ENCODE measurements at places on chromosomes 16 and 17. TPM values are rescaled to one million over a fixed set of nuclear protein-coding genes. Genes with fewer than 3 reads are reported as not detected.

The ABCA10 gene
- 1.6 TPM for total RNA-seq

The TPSD1 gene
- total RNA-seq = not detected

The STH gene
- total RNA-seq = not detected

The PPM1E gene
- 0.19 TPM for total RNA-seq

The GFAP gene
- 0.29 TPM for total RNA-seq

The CA10 gene
- total RNA-seq = not detected

The ZP2 gene
- not detected for total RNA-seq

The PYY gene
- not detected for total RNA-seq

- no peaks in the 10 kb centered on the region for H3K4me1 ChIP-seq
- no peaks in the 10 kb centered on the region for H3K27me3 ChIP-seq
- H3K27ac ChIP-seq = no peak overlapping the region
These were observed 26.8 kb downstream of the COG4 start for GRCh38 chr16:70496513-70496912.

- no peaks in the 10 kb centered on the region for H3K36me3 ChIP-seq
- peak overlapping the region; percentile 88 for H3K27ac ChIP-seq
- no peak for DNase-seq
These were observed 929 bp downstream of the SLC25A11 start for GRCh38 chr17:4938688-4939545.

DNA sequence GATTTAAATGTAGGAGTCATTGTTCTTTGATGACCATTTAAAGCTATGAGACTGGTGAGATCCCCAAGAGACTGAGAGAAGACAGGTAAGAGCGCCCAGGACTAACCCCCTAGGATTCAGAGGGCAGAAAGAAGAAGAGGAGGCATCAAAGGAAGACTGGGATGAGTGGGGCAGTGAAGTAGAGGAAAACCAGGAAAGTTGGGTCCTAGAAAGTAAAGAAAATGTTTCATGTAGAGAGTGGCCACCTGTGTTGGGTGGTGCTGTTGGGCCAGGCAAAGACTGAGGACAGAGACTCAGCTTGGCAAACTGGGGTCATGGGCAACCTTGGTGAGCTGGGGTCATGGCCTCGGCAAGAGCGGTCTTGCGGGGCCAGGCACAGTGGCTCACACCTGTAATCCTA is 1.3 kb upstream of the HAP1 start:
- DNase-seq = no peak
- H3K36me3 ChIP-seq = no peaks in the 10 kb centered on the region
- peaks cover 11% of the 10 kb centered on the region for H3K4me1 ChIP-seq
- H3K27me3 ChIP-seq = peaks cover 3% of the 10 kb centered on the region
- H3K4me3 ChIP-seq = no peak overlapping the region

DNA sequence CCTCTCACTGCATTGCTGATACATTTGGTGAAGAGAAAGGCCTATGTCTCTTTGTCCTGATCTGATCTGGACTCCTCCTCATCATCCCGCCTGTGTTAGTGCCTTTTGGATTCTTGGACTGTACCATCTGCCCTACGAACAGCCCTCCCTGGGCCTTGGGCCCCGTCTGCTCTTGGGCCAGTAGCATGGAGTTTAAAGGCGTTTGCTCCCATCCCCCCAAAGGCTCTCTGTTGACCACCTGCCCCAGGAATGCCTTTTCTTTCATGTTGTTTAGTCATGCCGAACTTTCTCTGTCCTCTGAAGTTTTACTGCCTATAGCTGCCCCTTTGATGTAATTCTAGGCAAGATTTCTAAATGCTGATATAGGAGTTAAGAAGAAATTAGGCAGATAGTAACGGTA is 30.9 kb upstream of the MEAK7 start:
- no peak for DNase-seq
- H3K27ac ChIP-seq = no peak overlapping the region
- no peak overlapping the region for H3K4me3 ChIP-seq
- H3K4me1 ChIP-seq = no peaks in the 10 kb centered on the region

GRCh38 chr17:72556944-72557826 is 436.4 kb downstream of the SOX9 start:
- no peaks in the 10 kb centered on the region for H3K27me3 ChIP-seq
- peaks cover 9% of the 10 kb centered on the region for H3K4me1 ChIP-seq
- no peaks in the 10 kb centered on the region for H3K36me3 ChIP-seq
- no peak overlapping the region for H3K4me3 ChIP-seq

DNA sequence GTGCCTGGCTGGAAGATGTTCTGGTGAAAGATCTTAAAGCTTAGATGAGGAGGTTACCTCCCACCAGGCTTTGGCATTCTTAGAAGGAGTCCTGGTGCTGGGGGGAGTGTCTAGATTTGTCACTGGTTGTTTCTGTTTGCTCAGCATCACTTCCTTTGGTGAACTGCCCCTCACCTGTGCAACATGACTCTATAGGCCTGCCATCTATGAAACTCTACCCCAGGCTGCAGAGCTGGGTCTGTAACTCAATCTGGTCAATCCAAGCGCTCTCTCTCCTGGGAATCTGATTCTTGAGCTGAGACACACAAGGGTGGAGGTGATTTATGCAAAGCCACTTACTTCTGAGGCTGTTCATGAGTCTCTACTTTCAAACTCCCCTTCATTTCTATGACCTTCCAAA is 399.4 kb downstream of the NPIPA7 start:
- no peaks in the 10 kb centered on the region for H3K36me3 ChIP-seq
- no peaks in the 10 kb centered on the region for H3K4me1 ChIP-seq
- no peak for DNase-seq

DNA sequence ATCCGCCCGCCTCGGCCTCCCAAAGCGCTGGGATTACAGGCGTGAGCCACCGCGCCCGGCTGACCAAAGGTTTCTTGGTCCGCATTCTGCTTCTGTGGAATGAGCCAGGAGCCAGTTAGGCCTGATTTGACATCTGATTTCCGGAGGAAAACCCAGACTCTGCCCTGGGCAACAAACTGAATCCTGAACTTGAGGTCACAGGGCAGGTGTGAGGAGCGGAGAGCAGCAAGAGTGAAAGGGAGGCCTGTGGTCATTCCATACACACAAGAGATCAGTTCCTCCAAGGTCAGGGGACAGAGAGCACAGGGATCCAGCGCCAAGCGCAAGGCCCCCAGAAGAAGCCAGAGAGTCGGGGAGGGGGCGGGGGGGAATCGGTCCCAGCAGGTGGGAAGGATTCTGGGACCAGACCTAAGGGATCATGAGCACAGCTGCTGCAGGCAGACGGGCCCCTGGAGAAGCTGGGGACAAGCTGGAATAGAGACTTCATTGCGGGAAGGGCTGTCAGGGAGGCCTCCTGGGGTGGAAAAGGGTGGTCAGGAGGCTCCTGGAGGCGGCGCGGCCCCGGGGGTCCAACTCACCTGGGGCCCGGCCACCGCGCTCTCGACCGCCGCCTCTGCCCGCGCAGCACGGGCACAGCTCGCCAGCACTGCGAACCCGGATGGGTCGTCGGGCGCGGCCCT is 436 bp downstream of the SHPK start:
- H3K27me3 ChIP-seq = no peaks in the 10 kb centered on the region
- H3K27ac ChIP-seq = peak overlapping the region; percentile 99

DNA sequence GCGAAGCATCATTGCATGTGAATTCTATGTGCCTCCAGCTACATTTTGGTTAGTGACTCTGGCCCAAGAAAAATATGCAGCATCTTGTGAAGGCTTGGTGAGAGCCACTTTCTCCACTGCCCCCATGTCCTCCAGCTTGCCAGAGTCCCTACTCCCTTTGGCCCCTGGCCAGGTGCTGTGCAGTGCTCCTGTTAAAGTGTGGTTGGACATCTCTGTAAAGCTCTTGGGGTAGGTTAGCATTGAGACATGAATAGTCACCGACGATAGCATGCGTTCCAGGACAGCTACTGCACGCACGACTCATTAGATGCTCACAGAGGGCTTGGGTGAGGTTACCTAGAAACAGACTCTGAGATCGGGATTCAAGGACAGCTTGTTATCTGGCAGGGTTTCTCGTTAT is 48.6 kb downstream of the FOXL1 start:
- H3K4me3 ChIP-seq = no peak overlapping the region
- DNase-seq = no peak
- no peaks in the 10 kb centered on the region for H3K4me1 ChIP-seq
- H3K27me3 ChIP-seq = no peaks in the 10 kb centered on the region

GRCh38 chr17:1029196-1029921 is 32.4 kb downstream of the TIMM22 start:
- no peaks in the 10 kb centered on the region for H3K27me3 ChIP-seq
- H3K4me1 ChIP-seq = no peaks in the 10 kb centered on the region
- H3K27ac ChIP-seq = no peak overlapping the region
- H3K36me3 ChIP-seq = no peaks in the 10 kb centered on the region

- H3K36me3 ChIP-seq = no peaks in the 10 kb centered on the region
- no peak overlapping the region for H3K4me3 ChIP-seq
- no peak for DNase-seq
- no peaks in the 10 kb centered on the region for H3K27me3 ChIP-seq
These were observed 60.9 kb downstream of the MPRIP start for GRCh38 chr17:17103160-17103559.

- DNase-seq = no peak
- no peak overlapping the region for H3K4me3 ChIP-seq
- no peak overlapping the region for H3K27ac ChIP-seq
- no peaks in the 10 kb centered on the region for H3K27me3 ChIP-seq
These were observed 30.0 kb upstream of the KDM6B start for GRCh38 chr17:7803981-7804380.

DNA sequence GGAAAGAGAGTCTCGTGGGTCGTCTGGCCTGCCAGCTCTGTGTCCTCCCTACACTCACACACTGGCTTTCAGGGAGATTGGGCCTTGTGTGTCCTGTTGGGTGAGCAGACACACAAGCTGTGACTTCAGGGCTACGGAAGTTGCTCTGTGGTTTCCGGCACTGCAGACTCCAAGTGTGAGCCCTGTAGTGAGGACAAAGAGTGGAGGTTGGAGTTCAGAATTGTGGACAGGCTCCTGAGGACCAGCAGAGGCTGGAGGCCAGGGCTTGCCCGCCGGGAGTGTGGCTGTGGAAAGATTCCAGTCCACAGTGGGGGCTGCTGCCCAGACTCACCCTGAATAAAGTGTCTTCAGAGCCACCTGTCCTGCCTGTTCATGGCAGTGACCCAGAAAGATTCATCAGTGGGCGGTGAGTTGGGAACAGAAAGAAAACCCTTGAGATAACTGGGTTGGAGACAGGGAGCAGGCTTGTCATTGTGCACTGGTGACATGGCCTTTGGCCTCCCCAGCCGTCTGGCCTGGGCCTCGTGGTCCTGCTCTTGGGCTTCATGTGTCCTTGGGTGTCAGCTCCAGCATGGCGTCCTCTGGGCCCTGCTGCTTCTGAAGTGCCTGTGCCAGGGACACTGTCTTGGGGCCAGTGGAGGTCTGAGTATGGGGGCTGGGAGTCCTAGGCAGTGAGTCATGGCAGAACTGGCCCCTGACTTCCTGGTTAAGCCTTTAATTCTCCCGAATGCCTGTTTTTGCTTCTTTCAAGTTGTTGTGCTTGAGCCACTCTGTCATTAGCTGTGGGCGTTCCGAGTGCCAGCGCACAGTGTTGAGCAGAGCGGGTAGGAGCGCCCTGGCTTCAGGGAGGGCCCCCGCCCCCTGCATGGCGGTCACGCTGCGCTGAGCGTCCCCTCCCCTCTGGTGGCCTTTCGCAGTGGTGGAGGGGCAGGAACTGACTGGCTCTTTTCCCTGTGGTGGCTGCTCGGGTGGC is 19.9 kb upstream of the ZNF750 start:
- H3K4me3 ChIP-seq = no peak overlapping the region
- H3K4me1 ChIP-seq = no peaks in the 10 kb centered on the region
- no peak for DNase-seq

DNA sequence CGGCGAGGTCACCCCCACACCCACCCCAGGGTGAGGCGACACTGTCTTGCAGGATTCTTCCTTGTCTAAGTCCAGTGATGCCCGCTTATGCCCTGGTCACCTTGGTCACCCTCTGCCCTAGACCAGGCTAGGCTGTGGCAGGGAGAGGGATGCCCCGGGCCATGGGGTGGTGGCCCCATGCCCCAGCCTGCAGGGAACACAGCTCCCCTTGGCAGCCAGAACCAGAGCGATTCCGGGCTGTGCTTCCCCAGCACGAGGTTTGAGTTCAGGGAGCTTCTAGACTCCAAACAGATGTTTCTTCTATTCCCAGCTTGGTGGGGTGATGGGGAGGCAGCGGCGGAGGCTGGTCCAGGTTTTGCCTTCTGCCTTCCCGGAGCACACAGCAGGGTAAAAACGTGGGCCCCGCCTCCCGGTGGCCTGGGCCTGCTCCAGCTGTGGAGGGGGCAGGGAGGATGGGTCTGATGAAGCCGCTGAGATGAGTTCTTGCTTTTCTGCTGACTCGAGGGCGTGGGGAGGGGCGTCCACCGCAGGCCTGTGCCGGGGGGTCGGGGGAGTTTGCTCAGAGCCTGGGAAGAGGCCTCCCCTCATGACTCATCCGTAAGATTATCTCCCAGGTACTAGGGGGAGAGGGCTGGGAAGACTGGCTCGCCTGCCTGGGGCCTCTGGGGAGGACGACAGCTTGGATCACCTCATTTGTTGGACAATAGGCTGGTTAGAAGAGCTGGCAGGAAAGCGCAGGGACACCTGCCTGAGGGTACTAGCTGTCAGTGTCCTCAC is 15.4 kb downstream of the SMTNL2 start:
- no peaks in the 10 kb centered on the region for H3K36me3 ChIP-seq
- no peak overlapping the region for H3K4me3 ChIP-seq

DNA sequence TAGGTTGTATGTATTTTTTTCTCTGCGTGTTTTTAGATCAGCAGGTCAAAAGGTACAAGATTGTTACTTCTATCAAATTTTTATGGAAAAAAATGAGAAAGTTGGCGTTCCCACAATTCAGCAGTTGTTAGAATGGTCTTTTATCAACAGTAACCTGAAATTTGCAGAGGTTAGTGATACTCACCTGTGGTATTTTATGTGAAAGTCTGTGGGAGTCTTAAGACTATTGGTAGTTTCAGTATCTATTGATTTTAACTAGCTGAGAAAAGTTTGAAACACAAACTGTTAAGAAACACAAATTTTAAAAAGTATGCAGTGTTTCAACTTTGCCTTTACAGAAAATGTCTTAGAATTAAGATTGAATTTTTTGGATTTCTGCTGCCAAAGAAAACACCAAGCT is 49.6 kb downstream of the CYLD start:
- H3K4me1 ChIP-seq = no peaks in the 10 kb centered on the region
- no peak overlapping the region for H3K27ac ChIP-seq

GRCh38 chr16:27706156-27706865 is 156.4 kb downstream of the KATNIP start:
- H3K27me3 ChIP-seq = no peaks in the 10 kb centered on the region
- no peaks in the 10 kb centered on the region for H3K4me1 ChIP-seq
- no peaks in the 10 kb centered on the region for H3K36me3 ChIP-seq
- no peak for DNase-seq

DNA sequence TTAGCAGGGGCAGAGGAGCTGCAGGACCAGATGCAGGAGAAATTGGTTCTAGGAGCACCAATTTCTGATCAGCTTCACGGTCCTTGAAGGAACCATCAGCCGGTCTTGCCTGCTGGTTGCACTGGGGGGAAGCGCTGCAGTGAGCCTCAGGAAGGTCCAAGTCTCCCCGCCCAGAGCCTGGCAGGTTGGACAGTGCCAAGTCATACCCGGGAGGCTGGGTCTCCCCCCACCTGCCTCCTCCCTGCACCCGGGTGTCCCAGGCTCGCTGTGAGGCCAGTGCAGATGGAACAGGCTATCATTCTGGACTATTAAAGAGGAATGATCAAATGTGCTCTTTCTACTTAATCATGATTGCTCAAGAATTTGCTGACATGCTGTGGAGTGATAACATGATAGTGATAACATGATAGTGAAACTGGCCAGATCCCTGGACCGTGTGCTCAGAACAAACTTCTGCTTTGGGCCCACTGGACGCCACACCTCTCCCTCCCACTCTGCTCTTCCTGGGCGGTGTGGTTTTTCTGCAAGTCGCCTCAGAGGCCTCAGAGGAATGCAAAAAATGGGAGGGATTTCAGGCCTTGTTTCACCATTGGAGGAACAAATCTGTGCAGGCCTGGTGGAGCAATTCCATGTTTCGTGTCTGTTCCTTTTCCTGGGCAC is 236.0 kb downstream of the IRF8 start:
- no peaks in the 10 kb centered on the region for H3K4me1 ChIP-seq
- DNase-seq = no peak
- no peaks in the 10 kb centered on the region for H3K27me3 ChIP-seq
- H3K36me3 ChIP-seq = no peaks in the 10 kb centered on the region
